ENCODE measurements at places on chromosomes 7 and 10. TPM values are rescaled to one million over a fixed set of nuclear protein-coding genes. Genes with fewer than 3 reads are reported as not detected.

DNA sequence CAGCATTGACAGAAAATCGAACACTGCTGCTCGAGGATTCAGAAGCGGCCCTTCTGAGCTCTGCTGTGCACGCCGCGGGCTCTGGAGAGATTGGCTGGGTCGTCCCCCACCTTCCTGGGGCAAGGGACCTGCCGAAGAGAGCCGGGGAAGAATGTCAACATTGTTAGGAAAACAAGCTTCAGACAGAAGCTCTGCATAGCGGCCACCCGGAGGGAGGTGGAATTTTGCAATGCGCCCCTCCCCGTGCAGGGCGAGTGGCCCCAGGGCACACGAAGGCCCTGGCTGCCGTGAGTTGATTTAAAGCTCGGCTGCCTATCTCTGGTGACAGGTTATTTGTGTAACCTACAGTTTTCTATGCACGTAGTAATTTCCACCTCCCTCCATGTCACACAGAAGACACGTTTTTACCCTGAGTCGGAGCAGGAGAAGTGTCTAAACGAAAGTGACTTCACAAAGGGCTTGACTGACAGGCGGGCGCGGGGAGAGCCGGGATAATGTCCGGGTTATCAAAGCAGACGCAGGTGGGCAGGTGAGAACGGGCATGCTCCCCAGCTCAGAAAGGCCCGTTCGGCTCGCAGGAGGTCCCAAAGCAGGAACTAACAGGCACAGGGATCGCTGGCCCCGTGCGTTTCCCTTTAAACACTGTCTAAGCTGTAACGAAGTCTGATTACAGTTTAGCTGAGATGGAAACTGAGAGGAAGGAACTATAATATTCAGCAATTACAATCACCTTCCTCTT lies 84.6 kb downstream of the PDGFA start:
- DNase-seq = no peak

ANKRD2 gene
- polyA plus RNA-seq = 4.7 TPM

- DNase-seq = no peak
Measured at GRCh38 chr10:3503299-3503698, 281.7 kb downstream of the KLF6 start.

ITIH5 gene
- polyA plus RNA-seq = 0.05 TPM

- DNase-seq = no peak
Measured at GRCh38 chr7:23299770-23300300, 696 bp downstream of the MALSU1 start.

DNA sequence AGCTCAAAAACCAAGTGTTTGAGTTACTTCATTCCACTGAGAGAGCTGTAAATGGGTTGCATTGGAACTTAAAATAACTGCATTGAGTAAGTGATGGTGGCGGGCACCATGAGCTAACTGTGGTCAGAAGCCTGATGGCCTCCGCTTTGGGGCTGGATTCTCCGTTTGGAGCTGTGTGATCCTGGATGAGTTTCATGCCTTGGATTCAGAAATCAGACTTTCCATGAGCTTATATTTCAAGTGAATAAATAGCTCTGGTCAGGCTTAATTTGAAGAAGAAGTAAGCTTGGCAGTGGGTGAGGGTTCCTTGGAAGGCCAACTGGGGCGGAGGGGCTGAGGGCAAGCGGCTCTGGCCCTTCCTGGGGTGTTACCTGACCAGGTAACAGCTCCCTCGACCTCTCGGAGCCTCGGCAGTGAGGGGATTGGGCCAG lies 5.6 kb downstream of the HTRA1 start:
- DNase-seq = no peak

SPDYE17 gene
- polyA plus RNA-seq = not detected

DNA sequence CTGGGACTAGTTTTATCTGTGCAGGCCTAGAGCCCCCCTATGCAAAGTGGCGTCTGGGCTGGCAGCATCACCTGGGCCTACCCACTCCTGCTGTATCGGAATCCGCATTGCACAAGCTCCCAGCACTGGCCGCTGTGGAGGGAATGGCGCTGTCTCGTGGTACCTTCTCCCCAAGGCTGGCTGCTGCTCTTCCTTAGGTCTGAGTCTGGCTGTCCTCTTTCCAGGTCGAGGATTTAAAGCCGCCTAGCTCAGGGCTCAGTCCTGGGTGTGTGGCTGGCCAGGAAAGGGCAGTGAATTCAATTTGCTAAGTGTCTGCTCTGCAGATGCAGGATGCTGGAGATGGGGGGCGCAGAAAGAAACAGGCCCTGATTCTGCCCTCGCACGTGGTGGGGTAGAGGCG lies 44.7 kb downstream of the MGMT start:
- DNase-seq = no peak
